Stimulated activated CD4-positive, alpha-beta T cell treated with anti-CD3 and anti-CD28 coated beads, Interleukin-15, amount 100 ng/mL, for 1 hour (primary cell): ENCODE measurements at places on chromosomes 2 and 18.

GRCh38 chr2:157898591-157898996 is 22.5 kb upstream of the ACVR1 start:
- peak; percentile 33 for DNase-seq

DNA sequence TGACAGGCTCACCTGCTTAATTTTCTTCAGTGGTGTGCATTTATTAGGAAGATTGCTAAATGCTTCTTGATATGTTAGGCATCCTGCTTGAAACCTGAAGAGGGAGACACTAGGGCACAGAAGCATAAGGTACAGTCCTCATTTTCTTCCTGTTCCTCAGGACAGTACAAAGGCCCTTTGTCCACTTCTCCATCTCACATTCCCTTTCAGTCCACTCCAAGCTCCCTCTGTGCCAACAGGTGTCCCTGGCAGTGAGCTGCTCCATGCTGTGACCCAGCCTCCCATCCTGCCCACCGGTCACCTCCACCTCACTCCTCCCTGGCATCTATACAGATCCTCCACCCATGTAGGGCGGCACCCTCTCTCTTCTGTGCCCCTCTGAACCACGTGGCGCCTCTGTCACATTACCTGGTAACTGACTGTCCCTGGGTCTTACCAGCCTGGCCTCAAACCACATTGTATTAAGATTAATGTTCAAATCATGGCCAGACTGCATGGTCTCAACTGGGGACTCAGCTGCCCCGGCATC is 162.8 kb downstream of the VAPA start:
- DNase-seq = no peak

DNA sequence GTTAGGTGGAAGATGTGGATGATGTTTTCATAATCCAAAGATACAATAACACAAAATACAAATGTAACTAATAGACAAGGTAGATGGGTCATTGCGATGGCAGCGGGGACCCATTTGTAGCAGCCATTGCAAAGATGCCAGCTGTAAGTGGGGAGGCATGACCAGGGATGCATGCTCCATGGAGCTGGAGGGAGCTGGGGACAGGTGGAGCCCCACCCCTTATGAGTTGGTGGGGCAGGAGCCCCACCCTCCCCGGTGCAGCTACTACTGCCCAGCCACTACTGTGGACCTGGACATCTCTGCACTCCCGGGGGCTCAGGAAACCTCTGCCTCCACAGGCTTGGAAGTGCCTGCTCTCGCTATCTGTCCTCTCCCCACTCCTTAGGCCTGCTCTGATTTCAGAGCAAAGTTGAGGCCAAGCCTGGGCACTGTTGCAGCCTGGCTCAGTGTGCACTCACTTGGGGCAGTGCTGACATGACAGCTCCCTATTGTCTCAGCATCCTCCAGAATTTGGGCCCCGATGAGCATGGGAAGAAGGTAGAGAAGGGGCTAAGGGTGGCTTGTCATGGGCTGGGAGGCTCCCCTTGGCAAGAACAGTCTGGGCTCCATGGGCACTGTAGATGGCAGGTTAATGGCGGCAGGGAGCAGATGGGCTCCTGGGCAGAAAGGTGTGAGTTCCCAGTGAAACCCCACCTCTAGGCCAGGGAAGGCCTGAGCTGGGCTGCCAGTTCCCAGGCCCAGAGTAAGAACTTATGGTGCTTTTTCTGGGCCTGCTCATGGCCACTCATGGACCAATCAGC is 81.1 kb downstream of the ZNF804A start:
- DNase-seq = no peak

GRCh38 chr2:164937864-164938401 is 17.4 kb downstream of the SLC38A11 start:
- no peak for DNase-seq
